Activated CD4-positive, alpha-beta T cell treated with anti-CD3 and anti-CD28 coated beads, Interleukin-2, amount 50 U/mL, for 24 hours (primary cell): ENCODE measurements at places on chromosomes 1 and 21.

- DNase-seq: no peak
These were observed 114.4 kb downstream of the CENPF start for GRCh38 chr1:214717351-214717750.

DNA sequence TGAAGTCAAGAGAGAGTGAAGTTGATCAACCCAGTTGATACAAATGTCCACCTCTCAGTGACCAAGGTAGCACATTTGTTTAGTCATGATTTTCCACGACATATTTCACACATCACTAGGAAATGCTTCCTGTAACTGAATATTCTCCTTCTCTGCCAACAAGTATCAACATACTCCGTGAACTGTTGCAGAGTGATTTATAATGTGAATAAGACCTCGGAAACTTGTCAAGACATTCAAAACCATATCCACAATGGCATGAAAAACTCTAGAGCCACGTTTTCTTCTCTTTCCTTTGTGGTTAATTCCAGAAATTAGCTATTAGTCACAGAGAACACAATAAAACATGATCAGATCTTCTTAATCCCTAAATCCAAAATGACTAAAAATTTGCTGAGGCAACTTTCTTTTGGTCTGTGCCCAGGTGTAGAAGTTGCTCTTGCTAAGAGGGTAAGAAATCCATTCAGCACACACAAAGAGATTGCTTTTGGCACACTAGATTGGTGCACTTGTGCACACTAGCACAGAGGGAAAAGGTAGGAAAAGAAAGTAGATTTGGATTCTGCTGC, 244.3 kb upstream of the NRIP1 start:
- DNase-seq: no peak

DNA sequence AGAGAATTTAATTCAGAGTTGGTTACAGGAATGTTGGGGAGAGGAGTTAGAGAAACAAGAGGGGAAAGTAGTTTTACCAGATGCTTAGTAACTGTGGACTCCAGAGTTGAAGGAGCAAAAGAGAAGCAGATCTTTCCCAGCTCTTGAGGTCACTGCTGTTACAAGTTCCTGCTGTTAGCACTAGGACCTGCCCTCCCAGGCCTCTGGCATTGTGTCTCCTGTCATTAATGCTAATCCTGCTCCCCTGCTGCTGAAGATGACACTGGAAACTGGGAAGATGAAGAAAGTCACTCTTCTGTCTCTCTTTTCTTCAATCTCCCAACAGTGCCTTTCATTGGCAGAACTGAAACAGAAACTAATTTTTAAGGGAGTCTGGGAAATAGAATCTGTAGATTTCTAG, 845.6 kb downstream of the ADGRL2 start:
- DNase-seq: no peak

DNA sequence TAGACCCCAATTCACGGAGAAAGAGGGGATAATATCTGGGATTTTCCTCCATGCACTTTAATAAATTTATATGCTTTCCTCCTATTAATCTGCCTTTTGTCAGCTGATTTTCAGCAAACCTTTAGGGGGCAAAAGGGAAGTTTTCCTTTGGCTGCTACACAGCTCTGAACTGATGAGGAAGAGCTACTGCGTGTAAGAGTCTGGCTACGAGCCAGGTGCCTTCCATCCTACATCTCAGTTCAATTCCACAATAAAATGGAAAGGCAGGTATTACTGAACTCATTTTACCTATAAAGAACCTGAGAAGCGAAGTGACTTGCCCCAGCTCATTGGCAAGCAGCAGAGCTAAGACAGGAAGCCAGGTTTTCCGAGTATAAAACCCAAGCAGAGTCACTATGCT, 28.3 kb upstream of the ZNF326 start:
- no peak for DNase-seq
